ENCODE measurements at places on chromosomes 4 and X. TPM values are rescaled to one million over a fixed set of nuclear protein-coding genes. Genes with fewer than 3 reads are reported as not detected.
A peak's percentile ranks its signal among the peaks of the same experiment; 100 is the strongest.

GRCh38 chr4:139823746-139824145 is 158.1 kb downstream of the MGST2 start:
- no peaks in the 10 kb centered on the region for H3K36me3 ChIP-seq
- no peak overlapping the region for H3K27ac ChIP-seq
- no peaks in the 10 kb centered on the region for H3K4me1 ChIP-seq
- no peak overlapping the region for H3K4me3 ChIP-seq
- no peak for DNase-seq

DNA sequence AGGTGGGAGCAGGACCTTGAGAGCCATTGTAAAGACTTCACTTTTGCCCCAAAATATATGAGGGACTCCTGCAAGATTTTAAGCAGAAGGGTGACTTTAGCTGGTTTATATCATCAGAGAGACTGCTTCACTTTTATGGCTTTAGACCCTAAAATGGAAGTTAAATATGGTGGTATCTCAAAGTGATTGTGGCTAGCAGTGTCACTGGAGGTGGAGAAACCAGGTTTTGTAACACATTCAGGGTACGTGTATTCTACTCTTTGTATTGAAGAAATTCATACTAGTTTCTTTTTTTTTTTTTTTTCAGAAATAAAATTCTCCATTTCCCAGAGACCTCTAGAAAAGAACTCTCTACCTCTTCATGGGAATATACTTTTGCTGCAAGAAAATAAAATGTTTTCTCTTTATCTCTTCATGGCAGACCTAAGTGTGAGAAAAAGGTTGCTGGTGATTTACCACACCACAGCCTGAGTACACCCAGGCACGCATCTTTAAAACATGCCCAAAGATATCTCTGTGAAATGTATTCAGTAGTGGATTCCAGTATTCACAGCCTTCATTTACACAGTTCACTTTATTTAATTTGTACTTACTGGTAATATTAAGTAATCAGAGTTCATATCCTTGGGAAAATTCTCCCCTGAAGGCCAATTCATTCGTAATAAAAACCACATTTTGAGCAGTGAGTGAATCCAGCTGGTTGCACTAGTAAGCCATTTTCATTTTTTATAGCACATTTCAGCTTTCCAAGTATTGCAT is 74.3 kb upstream of the GUCY1A1 start:
- H3K4me3 ChIP-seq, result no peak overlapping the region
- DNase-seq, result no peak
- peaks cover 5% of the 10 kb centered on the region for H3K27me3 ChIP-seq
- H3K4me1 ChIP-seq, result no peaks in the 10 kb centered on the region

DNA sequence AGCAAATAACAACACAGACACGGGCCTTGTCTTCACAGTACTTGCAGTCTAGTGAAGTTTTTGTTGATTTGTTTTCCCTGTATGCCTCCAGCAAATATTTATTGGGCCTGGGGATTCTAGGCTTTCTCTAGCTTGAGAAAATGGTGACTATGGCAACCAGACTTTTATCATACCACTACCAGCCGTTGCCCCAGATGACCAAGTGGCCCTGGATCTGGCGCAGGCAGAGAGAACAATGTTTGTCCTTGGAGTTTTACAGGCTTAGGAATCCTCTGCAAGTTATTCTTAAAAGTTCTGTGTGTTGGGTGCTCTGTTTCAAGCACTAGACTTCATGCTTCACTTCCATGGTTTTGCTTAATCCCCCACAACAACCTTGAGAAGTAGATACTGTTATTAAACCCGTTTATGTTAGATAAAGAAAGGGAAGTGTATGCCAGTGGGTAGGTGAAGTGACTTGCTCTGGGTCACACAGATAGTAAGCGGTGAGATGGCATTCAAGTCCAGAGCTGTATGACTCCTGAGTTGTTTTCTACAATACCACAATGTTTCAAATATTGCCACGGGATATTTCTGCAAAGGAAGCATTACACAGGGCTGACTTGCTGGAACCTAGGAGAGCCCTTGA is 94.6 kb downstream of the AKAP4 start:
- H3K36me3 ChIP-seq, result no peaks in the 10 kb centered on the region
- H3K27me3 ChIP-seq, result no peaks in the 10 kb centered on the region
- H3K4me1 ChIP-seq, result no peaks in the 10 kb centered on the region
- no peak for DNase-seq
- H3K27ac ChIP-seq, result no peak overlapping the region

- H3K4me1 ChIP-seq, result peaks cover 29% of the 10 kb centered on the region
- no peak overlapping the region for H3K4me3 ChIP-seq
- H3K36me3 ChIP-seq, result peaks cover 41% of the 10 kb centered on the region
- peak overlapping the region; percentile 86 for H3K27ac ChIP-seq
- no peaks in the 10 kb centered on the region for H3K27me3 ChIP-seq
Observed at GRCh38 chr4:1337376-1337831, 9.6 kb upstream of the UVSSA start.

The COX7B2 gene
- total RNA-seq, result not detected

GRCh38 chrX:107734646-107735045 is 40.9 kb downstream of the TSC22D3 start:
- H3K36me3 ChIP-seq, result no peaks in the 10 kb centered on the region
- H3K4me3 ChIP-seq, result no peak overlapping the region
- H3K4me1 ChIP-seq, result peaks cover 12% of the 10 kb centered on the region
- DNase-seq, result no peak
- H3K27ac ChIP-seq, result no peak overlapping the region

DNA sequence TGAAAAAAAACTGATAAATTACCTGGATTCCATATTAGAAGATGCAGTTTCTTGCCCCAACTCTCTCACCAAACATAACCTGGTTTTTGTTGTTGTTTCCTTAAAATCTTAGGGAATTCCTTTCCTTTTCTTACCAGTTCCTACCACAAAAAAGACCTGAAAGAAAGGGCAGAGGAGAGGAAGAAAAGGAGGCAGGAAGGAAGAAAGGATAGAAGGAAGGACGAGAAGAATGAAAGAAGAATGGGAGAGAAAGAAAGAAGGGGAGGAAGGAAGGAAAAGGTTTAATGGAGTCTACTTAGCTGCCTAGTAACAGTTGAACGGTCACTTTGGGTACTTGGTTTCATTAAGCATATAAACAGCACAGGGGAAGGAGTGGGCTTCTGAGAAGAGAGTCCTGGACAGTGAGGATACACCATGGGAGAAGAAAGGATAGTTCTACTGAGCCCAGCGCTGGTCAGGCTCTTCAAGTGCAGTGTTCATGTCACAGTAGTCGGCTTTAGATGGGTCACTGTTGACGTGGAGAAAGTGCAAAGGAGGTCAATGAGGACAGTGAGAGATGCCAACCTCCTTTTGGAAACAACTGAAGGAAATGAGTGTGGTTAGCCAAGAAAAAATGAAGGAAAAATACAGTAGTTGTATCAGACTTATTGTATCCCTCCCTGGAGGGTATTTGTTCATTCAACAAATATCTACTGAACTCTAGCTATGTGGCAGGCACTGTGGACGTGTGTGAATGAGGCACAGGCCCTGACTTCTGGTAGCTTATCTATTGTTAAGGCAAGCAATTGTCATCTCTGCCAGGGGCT is 1.1 kb upstream of the CHIC2 start:
- no peaks in the 10 kb centered on the region for H3K36me3 ChIP-seq
- H3K4me1 ChIP-seq, result peaks cover 34% of the 10 kb centered on the region
- peaks cover 2% of the 10 kb centered on the region for H3K27me3 ChIP-seq

- H3K4me3 ChIP-seq, result no peak overlapping the region
- H3K4me1 ChIP-seq, result peaks cover 8% of the 10 kb centered on the region
- DNase-seq, result peak; percentile 47
- no peaks in the 10 kb centered on the region for H3K36me3 ChIP-seq
- peaks cover 15% of the 10 kb centered on the region for H3K27me3 ChIP-seq
Observed at GRCh38 chrX:140766024-140766611, 56.6 kb downstream of the LINC00632 start.

DNA sequence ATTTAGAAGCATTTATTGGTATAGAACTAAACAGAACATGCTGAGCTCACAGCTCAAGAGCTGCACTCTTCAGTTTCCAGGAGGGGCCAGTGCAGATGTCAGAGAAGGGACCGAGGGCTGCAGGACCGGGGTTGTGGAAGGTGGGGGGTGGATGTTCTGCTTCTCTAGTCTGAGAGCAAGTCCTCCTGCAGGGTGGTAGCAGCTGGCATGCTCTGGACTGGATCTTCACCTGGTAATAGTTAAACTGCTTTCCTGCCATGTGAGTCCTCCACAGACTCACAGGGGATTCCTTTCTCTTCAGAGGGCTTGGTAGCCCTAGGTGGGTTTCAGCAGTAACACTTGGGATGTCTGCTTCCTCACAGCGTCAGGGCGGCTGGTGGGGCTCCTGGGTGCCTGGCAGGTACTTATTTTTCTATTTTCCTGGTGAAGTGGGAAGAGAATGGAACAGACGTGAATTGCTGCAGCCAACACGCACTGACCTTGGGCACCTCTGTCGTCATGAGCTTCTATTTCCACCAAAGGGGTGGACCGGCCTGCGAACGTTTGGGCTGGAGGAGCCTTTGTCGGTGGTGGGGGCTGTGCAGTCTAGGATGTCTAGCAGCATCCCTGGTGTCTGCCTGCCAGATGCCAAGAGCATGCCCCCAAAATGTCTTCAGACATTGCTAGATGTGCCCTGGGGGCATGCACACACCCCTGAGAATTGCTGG is 2.5 kb downstream of the MAEA start:
- H3K36me3 ChIP-seq, result peaks cover 5% of the 10 kb centered on the region
- peak overlapping the region; percentile 87 for H3K4me3 ChIP-seq
- peaks cover 56% of the 10 kb centered on the region for H3K4me1 ChIP-seq
- DNase-seq, result no peak
- H3K27ac ChIP-seq, result peak overlapping the region; percentile 72

DNA sequence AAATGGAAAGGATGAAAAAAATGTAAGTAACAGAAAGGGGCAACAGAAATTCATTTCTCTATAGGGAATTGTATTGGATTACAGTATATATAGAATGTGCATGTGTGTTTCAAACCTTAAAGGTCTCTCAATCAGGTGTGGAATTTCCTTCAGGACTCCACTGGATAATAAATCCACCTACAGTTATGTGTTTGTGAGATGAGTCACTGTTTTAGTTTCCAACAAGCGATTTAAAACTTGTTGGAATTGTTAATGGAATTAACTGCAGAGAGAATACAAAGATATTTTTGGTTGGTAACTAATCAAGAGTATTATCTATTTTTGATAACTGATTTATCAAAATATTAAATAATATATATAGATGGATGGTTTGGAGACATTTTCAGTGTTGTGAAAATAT is 32.8 kb downstream of the CEP44 start:
- H3K4me1 ChIP-seq, result no peaks in the 10 kb centered on the region
- no peak overlapping the region for H3K27ac ChIP-seq
- H3K27me3 ChIP-seq, result no peaks in the 10 kb centered on the region
- no peak for DNase-seq
- no peak overlapping the region for H3K4me3 ChIP-seq

GRCh38 chr4:78661086-78661690 is 109.6 kb downstream of the ANXA3 start:
- peaks cover 56% of the 10 kb centered on the region for H3K4me1 ChIP-seq
- H3K4me3 ChIP-seq, result no peak overlapping the region
- no peaks in the 10 kb centered on the region for H3K36me3 ChIP-seq
- H3K27ac ChIP-seq, result no peak overlapping the region
- no peak for DNase-seq

GRCh38 chr4:15799701-15800100 is 21.6 kb downstream of the CD38 start:
- no peaks in the 10 kb centered on the region for H3K27me3 ChIP-seq
- peaks cover 45% of the 10 kb centered on the region for H3K4me1 ChIP-seq
- H3K27ac ChIP-seq, result no peak overlapping the region
- no peak overlapping the region for H3K4me3 ChIP-seq

DNA sequence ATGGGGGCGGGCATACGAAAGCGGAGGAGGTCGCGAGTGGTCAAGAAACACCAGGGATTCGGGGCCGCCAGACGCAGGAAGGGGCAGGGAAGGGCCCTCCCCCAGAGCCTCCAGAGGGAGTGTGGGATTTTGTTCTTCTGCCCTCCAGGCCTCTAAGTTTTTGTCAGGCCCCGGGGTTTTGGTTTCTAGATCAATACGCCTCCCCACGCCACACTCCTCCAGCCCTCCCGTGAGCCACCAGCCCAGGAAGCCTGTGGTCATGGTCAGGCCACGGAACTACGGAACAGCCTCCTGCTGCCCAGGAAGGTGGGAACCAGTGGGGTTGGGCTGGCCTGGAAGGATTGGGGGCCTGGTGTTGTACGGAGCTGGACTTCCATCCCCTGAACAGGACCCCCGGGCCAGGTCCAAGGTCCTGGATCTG is 38.4 kb downstream of the CPLX1 start:
- no peak overlapping the region for H3K4me3 ChIP-seq
- H3K36me3 ChIP-seq, result no peaks in the 10 kb centered on the region
- DNase-seq, result no peak
- no peak overlapping the region for H3K27ac ChIP-seq
- peaks cover 28% of the 10 kb centered on the region for H3K27me3 ChIP-seq

GRCh38 chr4:17657849-17658248 is 43.4 kb downstream of the MED28 start:
- no peak for DNase-seq
- H3K36me3 ChIP-seq, result no peaks in the 10 kb centered on the region
- H3K27me3 ChIP-seq, result no peaks in the 10 kb centered on the region
- peaks cover under 1% of the 10 kb centered on the region for H3K4me1 ChIP-seq
- no peak overlapping the region for H3K27ac ChIP-seq
- no peak overlapping the region for H3K4me3 ChIP-seq

The ARAP2 gene
- total RNA-seq, result 29.6 TPM

DNA sequence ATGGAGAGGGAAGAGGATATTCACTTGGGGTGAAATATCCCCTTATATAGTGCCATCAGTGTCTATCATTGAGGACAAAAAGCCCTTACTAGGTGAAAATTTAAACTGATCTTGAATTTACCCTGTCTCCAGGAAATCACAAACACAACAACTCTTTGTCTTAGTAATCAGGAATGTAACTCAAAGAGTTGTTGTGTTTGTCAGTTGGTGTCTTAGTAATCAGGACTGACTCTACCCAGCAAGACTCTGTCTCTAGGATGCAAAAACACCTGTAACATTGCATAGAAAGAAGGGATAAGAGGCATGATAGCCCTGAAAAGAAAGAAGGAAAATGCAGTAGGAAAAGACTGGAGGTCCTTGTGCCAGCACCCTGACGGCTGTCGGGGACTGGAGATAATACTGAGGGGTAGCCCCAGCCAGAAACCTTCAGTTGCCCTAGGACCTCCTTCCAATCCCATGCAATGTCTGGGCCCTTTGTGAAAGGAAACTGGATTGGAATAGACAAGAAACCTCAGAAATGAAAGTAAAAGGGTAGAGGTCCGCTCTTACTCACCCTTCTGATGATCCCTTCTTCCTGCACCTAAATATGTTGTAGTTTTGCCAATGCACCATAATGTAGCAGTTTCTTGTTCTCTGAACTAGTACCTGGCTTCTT is 45.3 kb downstream of the HMGB2 start:
- DNase-seq, result no peak
- H3K27ac ChIP-seq, result no peak overlapping the region
- peak overlapping the region; percentile 43 for H3K4me3 ChIP-seq
- no peaks in the 10 kb centered on the region for H3K27me3 ChIP-seq

DNA sequence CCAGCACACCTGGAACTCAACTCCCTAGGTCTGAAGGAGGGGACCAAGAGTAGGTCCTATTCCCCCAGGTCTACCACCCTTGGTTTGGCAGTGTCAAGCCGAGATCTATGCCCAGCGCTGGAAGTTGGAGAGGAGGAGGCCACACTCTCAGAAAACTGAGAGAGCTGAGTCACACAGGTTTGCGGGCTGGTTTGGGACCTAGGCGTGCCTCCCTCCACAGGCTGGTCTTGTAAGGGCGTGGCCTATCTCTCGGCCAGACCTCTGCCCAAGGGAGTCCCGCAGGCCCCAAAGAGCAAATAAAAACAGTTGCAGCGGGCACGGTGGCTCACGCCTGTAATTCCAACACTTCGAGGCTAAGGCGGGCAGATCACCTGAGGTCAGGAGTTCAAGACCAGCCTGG is 52.9 kb upstream of the INTU start:
- no peak for DNase-seq
- no peak overlapping the region for H3K27ac ChIP-seq
- no peaks in the 10 kb centered on the region for H3K4me1 ChIP-seq
- H3K36me3 ChIP-seq, result no peaks in the 10 kb centered on the region
- H3K4me3 ChIP-seq, result no peak overlapping the region
